ENCODE measurements at places on chromosomes 4 and X.

GRCh38 chr4:66059556-66059955 lies 389.3 kb upstream of the EPHA5 start:
- no peak for DNase-seq

GRCh38 chrX:50801135-50801534 lies 12.9 kb downstream of the SHROOM4 start:
- DNase-seq = no peak

GRCh38 chr4:41446391-41446790 lies 91.6 kb upstream of the LIMCH1 start:
- no peak for DNase-seq

DNA sequence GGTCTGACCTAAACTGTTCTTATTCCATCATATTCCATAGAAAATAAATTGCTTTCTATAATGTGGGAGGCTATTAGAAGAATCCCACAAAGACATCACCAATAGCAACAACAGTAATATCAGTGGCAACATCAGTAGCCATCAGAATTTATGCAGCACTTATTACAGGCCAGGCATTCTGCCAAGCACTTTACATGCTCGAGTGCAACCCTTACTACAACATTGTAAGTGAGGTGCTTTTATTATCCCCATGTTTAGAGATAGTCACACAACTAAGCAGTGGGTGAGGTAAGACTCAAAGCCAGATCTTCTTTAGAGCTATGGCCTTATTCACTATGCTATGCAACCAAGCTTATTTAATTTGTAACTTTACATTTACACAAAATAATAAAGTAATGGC lies 317.1 kb upstream of the BMP3 start:
- no peak for DNase-seq

DNA sequence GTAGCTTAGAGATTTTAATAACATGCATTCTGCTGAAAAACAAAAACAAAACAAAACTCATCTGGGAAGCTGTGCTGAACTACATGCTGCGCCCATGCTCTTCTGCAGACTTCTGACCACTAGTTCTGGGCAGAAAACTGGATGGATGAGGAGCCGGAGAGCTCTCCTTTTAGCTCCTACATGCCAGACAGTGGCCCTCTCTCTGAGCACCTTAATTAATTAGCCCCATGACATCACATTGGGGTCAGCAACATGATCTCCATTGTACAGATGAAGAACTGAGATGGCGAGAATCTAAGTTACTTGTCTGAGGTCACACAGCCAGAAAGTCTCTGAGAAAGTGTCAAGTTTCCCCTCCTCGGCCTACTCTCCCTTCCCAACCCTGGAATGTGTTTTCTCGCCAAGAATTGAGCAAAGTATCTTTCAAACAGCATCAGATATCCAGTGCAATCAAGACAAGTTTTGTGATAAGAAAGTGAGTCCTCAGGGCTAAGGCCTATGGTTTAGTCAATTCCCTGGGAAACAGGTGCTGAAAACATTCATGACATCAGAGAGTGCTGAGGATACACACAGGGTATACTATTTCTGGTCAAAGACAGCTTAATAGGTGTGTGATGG lies 21.6 kb downstream of the SCD5 start:
- no peak for DNase-seq

DNA sequence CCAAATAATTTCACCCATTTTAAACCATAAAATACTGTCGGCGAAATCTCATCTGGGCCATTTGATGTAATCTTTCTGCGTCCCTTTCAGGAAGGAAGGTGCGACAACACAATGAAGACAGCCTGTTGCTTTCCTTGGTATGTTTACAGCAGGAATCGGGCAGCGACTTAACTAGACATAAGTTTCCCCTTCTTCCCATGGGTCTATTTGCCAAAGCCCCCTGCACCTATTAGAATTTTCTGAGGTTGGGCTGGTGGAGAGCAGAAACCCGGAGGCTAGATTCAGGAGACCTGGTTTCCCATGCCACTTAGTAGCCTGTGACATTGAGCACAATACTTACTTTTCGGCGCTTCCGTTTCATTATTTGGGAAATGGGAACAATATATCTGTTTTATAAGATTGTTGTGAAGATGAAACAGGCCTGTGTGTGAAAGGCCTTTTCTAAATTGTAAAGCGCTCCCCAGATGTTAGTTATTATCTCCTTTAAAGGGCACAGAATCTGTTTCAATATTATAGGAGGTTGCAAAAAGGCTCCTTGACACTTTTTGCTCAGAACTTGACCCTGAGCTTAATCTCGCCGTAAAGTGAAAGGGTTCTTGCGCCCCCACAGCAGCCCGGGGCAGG lies 552 bp upstream of the AFF1 start:
- DNase-seq = no peak

DNA sequence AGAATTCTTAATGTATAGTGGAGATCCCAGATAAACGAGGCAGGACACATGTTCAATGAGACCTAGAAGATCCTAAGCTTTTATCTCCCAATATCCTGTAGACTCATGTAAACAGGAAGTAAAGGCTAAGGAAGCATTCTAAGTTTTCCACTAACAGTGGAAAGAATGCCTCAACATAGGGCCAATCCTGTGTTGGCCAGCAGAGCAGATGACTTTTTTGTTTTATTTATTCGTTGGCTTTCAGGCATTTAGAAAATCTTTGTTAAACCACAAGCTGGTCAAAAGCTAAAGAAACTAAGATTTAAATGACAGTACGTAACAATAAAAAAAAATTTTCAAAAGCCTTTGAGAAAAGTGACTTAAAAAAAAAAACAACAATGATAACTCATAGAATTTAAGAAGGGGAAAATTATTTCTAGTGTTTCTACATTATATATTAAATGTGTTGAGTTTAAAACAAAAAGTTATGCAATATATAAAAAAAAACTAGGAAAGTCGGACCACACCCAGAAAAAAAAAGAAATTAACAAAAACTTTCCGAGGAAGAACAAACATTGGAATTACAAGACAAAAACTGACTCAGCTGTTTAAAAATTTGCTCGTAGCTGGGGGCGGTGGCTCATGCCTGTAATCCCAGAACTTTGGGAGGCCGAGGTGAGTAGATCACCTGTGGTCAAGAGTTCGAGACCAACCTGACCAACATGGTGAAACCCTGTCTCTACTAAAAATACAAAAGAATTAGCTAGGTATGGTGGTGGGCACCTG lies 759.3 kb downstream of the FSTL5 start:
- no peak for DNase-seq

DNA sequence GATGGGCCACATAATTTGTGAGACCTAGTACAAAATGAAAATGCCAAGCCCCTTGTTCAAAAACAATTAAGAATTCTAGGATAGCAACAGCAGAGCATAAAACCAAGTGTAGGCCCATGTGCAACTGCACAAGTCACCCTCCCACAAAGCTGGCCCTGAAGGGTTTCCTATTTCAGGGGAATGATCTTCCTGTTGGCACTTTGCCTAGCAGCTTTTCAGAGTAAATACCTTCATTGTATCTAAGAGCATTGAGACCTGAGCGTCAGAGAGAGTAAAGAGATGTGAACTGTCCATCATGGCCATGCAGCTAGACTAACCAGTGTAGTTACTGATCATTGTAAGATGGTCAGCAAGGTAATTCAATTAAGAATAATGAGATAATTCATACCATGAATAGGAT lies 113.6 kb downstream of the CNKSR2 start:
- no peak for DNase-seq

DNA sequence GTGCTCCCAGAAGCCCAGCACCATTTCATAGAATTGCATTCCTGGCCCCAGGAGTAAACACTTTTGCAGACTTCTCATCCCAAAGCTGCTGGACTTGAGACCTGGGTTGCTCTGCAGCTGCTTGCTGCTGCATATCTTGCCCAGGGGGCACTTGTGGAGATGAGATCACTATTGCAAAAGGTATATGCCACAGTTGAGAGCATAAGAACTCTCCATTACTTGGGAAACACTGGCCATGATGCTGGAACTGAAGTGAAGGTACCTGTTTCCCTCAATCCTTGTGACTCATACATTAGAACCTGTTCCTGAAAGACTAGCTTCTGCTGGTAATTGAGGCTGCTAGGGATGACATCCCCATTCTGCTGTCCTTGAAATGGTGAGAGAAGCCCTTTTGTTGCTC lies 43.1 kb upstream of the WDR1 start:
- no peak for DNase-seq

DNA sequence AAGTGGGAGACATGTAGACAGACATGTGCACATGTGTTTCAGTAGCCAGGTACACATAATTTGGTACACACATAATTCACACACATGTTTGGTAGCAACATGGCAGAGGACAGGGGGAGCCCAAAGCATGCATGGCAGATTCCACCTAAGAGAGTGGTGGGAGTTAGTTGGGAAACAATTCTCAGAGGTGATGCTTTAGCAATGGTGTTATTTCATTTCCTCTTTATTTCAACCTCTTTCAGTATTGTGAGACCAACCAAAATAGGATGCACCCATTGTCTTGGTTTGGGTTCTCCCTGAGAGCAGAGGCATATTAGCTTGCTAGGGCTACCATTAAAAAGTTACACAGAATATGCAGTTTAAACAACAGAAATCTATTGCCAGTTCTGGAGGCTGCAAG lies 92.2 kb upstream of the ANXA3 start:
- DNase-seq = no peak

DNA sequence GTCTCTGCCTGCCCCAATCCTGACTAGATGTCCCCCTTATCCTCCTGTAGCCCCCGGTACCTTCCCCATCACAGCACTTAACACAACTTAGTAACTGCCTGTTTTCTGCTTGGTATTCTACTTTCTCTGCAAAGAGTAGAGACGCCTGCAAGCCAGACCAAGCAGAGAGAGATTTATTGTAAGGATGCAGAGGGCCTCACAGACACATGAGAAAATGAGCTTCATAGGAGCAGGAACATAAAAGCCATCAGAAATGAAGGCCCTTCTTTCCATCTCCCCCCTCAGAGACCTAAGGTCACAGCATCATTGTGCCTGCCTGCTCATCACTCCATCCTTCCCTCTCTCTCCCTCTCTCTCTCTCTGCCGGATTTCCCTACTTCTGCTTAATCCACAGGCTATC lies 305.7 kb upstream of the NOCT start:
- no peak for DNase-seq

GRCh38 chr4:138961129-138961528 lies 54.5 kb upstream of the NOCT start:
- no peak for DNase-seq

DNA sequence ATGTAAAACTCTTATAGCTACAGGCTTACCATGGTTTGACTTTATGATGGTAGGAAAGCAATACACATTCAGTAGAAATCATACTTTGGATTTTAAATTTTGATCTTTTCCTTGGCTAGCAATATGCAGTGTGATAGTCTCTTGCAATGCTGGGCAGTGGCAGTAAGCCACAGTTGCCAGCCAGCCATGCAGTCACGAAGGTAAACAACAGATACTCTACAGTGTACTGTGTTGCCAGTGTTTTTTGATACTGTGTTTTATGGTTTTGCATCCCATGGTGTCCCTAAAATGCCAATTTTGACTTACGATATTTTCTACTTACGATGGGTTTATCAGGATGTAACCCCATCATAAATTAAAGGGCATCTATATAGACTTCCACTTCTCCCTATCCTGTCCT lies 24.8 kb upstream of the KLF3 start:
- DNase-seq = no peak

GRCh38 chr4:89369581-89369980 lies 62.0 kb upstream of the GPRIN3 start:
- no peak for DNase-seq

DNA sequence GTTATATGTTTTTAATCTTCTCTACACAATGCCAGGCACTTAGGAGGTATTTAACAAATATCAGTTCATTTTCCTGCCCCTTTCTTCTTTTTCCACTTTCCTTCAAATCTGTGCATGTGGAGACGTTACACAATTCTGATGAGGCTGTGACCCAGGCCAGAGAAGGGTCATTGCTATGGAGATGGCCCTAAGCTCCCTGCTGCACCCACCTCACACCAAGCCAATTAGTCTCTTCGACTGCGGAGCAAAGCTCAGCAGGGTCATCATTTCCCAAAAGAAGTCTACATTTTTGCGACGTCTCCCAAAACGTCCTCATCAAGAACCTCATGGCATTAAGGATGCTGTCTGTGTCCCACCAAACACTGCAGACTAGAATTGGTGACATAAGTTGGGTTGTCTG lies 28.9 kb upstream of the VEGFD start:
- DNase-seq = no peak

DNA sequence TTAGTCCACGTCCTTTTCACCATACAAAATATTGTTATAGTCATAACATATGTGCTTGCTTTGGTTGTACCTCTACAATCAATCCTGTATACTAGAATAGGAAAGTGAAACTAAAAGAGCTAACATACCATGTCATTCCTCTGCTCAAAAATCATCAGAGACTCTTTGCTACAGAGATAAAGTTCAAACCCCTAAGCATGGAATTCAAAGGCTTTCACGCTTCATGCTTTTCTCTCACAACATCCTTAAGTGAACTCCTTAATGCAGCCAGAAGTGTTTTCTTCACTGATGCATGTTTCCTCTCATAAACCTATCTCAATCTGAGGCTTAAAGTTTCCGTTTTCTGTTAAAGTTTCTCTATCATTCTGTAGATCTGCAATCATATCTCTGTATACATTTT lies 744.6 kb upstream of the IGFBP7 start:
- DNase-seq = no peak

DNA sequence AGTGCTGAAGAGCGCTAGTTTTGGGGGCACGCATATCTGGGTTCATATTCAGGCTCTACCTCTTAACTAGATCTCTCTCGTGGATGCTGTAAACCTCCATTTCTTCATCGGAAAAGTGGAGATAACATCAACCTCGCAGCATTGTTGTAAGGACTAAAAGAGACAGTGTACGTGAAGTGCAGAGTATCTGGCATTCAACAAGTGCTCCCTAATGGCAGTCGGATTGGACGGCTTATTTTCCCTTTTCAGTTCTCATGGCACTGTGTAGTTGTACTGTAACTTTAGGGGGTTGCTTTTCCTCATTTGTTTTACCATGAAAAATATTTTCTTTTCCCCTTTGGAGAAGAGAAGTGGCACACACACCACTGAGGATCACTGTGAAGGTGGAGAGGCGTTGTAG lies 51.4 kb upstream of the ESX1 start:
- DNase-seq = no peak

DNA sequence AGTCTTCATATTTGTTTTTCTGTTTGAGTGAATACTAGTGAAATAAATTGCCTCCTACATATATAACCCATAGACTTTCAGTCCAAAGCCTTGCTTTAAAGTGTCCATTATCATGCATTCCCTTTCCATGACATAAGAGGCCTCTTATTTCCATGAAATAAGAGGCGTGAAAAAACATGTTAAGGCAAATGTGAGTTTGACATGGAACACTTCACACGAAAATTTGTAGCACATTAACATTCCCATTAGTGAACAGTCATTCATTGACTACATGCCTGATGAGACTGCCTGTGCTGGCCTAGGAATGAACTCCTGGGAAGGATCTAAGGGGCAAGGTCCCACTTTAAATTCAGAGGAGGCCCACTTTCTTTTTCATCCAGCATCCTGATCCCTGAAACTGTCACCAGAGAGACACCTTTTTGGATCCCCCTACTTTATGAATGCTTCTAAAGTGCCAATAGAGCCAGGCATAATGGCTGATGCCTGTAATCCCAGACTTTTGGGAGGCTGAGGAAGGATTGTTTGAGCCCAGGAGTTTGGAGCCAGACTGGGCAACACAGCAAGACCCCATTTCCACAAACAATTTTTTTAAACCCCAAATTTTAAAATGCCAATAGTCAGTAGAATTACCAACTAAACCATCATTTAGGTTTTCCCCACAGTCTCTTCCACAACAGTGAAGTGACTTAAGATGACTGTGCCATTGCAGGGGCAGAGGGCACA lies 6.7 kb downstream of the RTL8B start:
- no peak for DNase-seq

Measured in CD4-positive, alpha-beta T cell treated with Interleukin-6 for 4 hours (primary cell).